ENCODE measurements at places on chromosomes 7 and 10.

- no peak for DNase-seq
Observed at GRCh38 chr7:4650433-4651047, 31.6 kb upstream of the FOXK1 start.

DNA sequence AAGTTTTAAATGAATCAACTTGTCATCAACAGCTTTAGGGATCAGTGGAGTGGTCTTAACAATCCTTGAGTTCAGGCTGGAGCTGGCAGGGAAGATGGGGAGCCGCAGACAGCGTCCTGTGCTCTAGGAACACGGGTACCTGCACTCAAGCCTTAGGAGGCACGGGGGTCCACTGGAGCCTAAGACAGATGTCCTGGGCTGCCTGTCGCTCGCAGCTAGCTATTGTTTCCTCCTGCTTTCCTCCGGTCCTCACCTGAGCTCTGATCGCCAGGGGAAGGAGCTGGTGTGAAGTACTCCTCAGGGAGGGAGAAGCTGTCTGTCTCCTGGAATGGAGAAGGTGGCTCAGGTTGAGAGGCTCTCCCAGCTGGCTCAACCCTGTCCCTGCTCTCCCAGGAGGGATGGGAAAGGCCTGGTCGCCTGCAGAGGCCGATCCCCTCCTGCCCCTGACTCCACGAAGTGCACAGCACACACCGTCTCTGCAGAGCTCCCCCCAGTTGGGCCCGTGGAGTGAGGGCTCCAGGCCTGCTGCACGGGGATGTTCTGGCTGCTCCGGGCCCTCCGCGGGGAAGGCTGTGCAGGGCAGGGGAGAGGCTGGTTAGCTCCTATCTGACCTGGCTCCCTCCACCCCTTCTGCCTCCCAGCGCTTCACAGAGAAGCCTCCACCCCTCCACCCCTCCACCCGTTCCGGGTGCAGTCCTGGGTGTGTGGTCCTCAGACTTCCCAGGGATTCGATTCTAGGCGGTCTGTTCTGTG lies 14.5 kb upstream of the PYROXD2 start:
- no peak for DNase-seq

DNA sequence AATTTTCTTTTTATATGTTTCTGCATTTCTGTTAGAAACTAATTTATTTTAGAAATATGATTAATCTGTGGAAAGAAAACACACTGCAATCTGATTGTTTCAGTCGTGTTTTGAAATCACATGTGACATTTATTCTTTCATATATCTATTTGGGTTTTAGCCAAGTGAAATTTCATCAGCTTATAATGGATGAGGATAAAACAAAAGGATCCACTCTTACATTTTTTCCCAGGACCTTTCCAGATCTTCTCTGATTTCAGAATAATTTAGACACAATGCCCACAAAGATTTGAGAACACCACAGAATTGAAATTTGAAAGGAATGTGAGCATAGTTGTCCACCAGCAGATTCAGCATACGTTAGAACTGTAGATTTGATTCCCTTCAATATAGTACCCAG lies 29.1 kb downstream of the CBLL1 start:
- DNase-seq, result no peak

DNA sequence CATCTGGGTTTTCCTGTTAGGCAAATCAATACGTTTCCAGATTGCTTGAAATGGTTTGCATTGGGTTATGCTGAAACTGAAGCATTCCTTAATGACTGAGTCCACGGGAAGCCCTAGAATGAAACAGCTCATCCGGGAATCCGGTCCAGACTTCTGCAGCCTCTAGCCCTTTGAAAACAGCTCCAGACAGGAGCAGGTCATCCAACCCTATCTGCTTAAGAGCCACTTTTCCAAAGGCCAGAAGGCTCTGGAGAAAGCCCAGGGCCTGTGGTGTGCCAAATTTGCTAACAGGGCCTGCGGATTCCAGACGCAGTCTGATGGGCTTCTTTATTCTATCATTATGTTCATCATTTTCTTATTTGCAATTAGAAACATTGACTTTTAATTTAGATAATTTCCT lies 265.4 kb downstream of the SKIDA1 start:
- DNase-seq, result no peak

DNA sequence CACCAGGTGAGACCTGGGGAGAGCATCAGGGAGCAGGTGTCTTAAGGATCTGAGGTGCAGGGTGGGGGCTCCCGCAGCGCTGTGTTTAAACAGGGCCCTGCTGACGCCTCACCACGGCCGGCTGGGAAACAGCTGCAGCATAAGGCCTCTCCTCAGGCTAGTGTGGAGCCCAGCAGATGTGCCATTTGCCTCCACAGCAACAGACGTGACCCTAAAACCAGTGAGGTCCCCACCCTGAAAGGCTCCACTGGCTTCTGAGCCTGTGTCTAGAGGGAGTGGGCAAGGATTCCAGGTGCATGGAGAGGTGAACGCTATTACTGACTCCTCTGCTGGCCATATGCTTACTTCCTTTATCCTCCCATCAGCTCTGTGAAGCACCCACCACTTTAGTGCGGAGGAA lies 47.8 kb downstream of the SYPL1 start:
- DNase-seq, result no peak

- peak; percentile 97 for DNase-seq
Observed at GRCh38 chr10:17001961-17002749, 127.5 kb downstream of the CUBN start.
